Gastroesophageal sphincter (tissue), 4 donors: ENCODE measurements at places on chromosomes 4 and X. TPM values are rescaled to one million over a fixed set of nuclear protein-coding genes. Genes with fewer than 3 reads are reported as not detected.

- no peak overlapping the region for H3K4me3 ChIP-seq
- H3K27ac ChIP-seq = no peak overlapping the region
- no peaks in the 10 kb centered on the region for H3K4me1 ChIP-seq
- no peaks in the 10 kb centered on the region for H3K27me3 ChIP-seq
- H3K36me3 ChIP-seq = no peaks in the 10 kb centered on the region
These were observed 1540.0 kb upstream of the PABPC4L start for GRCh38 chr4:135741583-135741982.

Gene MAGEB17
- 2.4 TPM for total RNA-seq

Gene MAGEA8
- not detected for total RNA-seq

Gene CTAG1B
- total RNA-seq = not detected

Gene ASMT
- not detected for total RNA-seq
